ENCODE measurements at places on chromosomes 11 and 22.

GRCh38 chr11:27806122-27806521 is 105.9 kb upstream of the BDNF start:
- DNase-seq, result no peak

- DNase-seq, result no peak
Observed at GRCh38 chr11:102005306-102005705, 41.9 kb upstream of the CFAP300 start.

- no peak for DNase-seq
Observed at GRCh38 chr22:39805117-39805516, 88.4 kb downstream of the ENTHD1 start.

GRCh38 chr11:8709002-8709672 is 26.5 kb downstream of the RPL27A start:
- no peak for DNase-seq

GRCh38 chr22:38837414-38837928 is 6.4 kb downstream of the NPTXR start:
- DNase-seq, result no peak

GRCh38 chr11:12800871-12801270 is 126.7 kb downstream of the TEAD1 start:
- DNase-seq, result no peak

DNA sequence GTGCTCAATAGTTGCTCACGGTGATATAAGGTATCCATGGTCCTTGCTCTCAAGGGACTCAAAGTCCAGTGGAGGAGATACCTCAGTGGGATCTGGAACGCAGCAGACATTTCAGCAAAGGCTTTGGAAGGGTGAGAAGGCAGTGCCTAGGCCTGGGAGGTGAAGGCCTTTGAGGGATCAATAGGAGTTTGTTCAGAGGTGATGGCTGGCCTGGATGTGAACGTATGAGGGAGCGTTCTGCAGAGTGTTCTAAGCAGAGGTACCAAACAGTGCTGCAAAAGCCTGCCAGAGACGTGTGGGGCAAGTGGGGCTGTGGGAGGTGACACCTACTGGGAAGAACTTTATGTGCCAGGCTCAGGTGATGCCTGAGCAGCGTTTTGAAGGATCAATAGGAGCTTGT is 7.4 kb upstream of the MB start:
- no peak for DNase-seq

DNA sequence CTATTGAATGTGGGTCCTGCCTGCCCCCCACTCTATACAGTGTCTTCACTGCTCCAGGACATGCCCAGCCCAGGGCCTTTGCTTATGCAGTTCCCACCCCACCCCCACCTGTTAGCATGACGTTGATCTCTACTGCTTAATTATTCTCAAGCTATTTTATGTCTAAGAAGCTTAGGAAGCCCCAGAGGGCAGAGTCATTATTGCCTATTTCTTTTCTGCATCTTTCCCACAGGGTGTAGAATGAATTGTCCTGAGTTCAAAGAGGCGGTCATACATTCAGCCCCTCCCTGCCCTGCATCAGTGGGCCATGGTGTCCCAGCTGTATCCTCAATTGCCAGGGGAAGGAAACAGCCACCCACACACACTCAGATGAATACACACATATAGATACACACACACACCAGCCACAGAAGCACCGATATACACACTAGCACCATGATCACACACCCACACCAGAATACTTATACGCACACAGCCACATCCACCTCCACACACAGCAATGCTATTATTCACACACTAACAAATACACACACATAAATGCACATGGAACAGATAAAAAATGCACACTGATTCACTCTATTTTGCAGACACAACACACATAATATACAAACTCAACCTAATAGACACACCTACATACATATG is 1.5 kb downstream of the PDE2A start:
- DNase-seq, result no peak

DNA sequence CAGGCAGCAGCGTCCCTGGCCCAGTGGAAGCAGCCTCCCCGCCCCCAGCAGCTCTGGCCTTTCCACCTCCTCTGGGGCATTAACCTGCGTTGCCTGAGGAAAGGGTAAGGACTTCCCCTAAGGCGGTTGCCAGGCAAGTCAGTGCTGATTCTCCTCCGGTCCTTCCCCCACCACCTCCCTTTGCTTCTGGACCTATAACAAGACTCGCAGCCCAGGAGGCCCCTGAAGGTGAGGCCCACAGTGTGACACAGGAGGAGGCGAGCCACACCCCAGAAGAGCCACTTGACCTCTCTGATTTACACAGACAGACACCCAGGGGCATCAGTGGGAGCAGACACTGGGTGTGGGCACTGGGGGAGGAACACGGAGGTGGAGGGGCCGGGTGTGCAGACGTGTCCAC is 35.4 kb downstream of the ASCL2 start:
- no peak for DNase-seq

GRCh38 chr22:47191671-47192650 is 429.5 kb downstream of the TBC1D22A start:
- no peak for DNase-seq

DNA sequence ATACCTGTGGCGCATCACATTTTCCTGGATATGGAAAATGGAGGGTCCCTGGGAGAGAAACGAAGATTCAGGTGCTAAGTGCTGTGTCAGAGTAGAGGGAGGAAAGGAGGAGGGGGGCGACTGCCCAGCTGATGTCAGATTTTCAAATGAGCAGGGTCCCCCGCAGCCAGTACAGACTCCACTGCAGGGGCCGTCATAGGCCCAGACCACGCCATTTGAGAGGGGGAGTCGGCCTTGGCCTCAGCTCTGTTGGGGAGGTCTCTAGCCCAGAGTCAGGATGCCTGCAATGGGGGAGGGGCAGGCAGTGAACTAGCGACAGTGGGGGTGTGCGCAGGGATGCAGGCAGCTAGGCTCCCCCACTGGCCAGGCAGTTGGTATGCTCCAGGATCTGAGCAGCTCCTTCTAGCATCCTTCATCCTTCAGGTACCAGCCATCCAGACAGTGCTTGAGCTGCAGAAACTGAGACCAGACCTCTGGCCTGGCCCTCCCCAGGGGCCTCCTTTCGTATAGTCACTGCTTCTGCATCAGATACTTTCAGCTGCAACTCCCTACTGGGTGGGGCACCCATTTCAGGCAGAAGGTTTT is at the start of the genes BSCL2 and GNG3:
BSCL2 (minus strand) TSS at position 148 of the 585 bp plus-strand sequence. CDS start 229 bp downstream, outside the sequence.
GNG3 (plus strand) TSS at position 400 of the 585 bp plus-strand sequence. CDS start 620 bp downstream, outside the sequence.
- no peak for DNase-seq

GRCh38 chr11:110711448-110711775 is 825 bp downstream of the ARHGAP20 start:
- no peak for DNase-seq

DNA sequence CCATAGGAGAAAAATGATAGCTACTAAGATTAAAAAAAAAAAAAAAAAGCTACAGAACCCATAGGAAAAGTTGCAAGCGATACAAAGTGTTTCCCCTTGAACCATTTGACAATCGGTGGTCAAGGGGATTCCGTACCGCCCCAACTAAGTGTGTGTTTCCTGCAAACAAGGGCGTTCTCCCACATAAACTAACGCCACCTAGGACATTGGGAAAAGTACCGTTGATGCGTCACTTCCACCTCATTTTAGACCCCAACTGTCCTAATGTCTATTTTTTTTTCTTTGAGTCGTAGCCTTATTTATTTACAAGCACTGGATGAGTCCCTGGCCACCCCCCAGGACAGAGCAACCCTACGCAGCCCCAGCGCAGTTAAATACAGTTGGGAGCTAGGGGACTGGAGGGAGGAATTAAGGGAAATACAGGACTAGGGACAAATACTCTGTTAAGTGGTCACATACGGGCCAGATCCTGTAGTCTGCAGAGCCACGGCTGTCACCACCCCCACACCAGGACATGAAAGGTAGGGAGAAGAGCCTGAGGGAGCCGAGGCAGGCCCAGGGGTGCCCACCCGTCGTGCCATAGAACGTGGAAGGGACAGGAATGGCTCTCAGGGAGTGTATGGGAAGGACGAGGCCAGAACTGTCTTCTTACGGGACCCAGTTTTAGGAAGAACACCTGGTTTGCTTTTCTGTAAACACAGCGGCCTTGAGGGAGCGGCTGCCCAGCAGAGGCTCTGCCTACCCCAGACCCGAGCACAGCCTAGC is 19.0 kb downstream of the EIF1AD start:
- no peak for DNase-seq

GRCh38 chr11:64027651-64028397 is 7.9 kb upstream of the FLRT1 start:
- DNase-seq, result peak; percentile 4

DNA sequence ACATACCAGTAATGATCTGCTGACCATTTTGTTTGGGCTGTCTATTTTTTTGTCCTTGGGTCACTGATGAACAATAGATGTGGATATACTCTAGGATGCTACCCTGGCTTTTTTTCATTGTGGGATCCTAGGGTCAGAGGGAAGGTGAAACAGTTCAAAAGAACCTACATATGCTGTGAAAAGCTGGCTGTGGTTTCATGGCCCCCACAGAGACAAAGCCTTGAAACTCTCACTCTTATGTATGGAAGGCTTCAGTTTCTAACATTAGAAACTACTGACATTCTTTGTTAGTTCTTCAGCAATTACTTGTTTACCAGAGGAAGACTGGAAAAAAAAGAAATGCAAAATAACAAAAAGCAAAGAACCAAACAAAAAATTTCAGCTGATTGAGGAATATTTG is 250.7 kb downstream of the FAT3 start:
- DNase-seq, result no peak

- peak; percentile 94 for DNase-seq
Observed at GRCh38 chr11:61967116-61967923, at the start of gene FTH1. FTH1 (minus strand) TSS chr11:61967634; CDS start chr11:61967425, 209 bp downstream.

GRCh38 chr22:50220603-50221409 is 20.0 kb downstream of the SELENOO start:
- no peak for DNase-seq

DNA sequence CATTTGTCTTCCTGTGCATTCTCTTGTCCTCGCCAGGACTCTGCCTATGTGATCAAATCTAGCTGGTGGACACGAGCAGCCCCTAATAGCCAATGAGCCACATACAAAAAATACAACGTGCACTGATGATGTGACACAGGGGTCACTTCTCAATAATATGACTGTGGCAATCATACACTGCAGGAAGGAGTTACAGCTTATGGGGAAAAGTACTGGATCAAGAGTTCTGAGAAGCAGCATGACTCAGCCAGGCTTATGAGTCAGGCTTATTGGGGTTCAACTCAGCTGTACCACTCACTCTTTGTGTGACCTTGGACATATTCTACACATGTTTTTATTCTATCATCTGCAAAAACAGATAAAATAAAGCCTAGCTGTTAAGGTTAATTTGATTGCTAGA is 889.4 kb upstream of the TENM4 start:
- no peak for DNase-seq

DNA sequence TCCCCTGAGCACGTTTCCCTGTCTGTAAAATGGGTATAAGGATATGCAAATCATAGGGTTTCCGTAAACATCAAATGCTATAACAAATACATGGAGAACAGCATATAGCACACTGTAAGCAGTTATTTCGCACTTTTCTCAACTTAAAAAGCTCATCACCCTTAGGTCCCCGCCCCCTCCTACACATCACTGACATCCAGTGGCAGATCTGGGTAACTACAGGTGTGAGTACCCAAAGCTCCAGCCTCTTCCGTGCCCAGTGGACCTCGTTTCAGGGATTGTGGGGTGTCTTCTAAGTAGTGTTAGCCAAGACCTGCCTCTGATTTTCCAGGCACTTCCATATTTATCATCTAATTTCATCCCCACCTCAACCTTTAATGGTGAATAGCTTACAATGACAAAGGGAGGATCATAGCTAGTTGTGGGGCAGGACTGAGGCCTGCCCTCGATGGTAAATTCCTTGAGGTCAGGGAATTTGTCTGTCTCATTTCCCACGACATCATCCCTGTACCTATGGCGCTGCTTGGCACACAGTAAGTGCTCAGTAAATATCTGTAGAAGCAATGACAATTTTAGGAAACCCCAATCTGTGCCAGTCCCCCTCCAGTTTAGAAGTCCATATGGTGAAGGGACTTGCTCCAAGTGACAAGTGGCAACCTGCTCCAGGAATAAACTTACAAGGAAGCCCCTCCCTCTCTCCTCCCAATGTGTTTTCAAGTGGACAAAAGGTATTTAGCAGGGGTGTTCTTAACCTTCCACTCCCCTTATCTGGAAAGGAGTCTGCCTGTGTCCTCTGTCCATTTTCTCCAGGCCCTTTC is 340.5 kb downstream of the TENM4 start:
- peak; percentile 2 for DNase-seq

GRCh38 chr11:105960252-105961245 is 61.5 kb downstream of the MSANTD4 start:
- no peak for DNase-seq

GRCh38 chr11:35232891-35233330 is 93.9 kb downstream of the CD44 start:
- DNase-seq, result no peak

DNA sequence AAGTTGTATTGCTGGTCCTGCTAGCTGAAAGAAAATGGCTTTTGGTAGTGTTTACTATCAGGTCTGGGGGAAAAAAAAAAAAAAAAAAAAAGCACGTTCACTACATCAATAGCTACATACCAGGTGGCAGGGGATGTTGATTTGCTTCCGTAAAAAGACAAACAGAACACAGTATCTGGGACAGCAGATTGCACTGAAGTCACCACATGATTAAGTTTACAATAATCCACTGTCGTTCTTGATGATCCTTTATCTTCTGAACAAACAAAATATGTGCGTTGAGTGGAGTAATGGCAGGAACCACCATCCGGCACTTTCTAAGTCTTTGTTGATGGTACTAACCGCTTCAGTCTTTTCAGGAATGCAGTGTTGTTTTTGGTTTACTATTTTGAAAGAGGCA is 48.7 kb downstream of the DDX6 start:
- no peak for DNase-seq

GRCh38 chr22:48440176-48440575 is 1387.5 kb downstream of the BRD1 start:
- no peak for DNase-seq
